ENCODE measurements at places on chromosomes 2 and 18. TPM values are rescaled to one million over a fixed set of nuclear protein-coding genes. Genes with fewer than 3 reads are reported as not detected.

RAB17 gene
- 0.38 TPM for polyA plus RNA-seq

HAT1 gene
- 39.3 TPM for polyA plus RNA-seq

RSAD2 gene
- polyA plus RNA-seq: 2.1 TPM

GORASP2 gene
- 71.2 TPM for polyA plus RNA-seq

ZEB2 gene
- polyA plus RNA-seq: 208 TPM

Data from spinal cord (tissue), 10 donors.